ENCODE measurements at places on chromosomes 4 and X.

DNA sequence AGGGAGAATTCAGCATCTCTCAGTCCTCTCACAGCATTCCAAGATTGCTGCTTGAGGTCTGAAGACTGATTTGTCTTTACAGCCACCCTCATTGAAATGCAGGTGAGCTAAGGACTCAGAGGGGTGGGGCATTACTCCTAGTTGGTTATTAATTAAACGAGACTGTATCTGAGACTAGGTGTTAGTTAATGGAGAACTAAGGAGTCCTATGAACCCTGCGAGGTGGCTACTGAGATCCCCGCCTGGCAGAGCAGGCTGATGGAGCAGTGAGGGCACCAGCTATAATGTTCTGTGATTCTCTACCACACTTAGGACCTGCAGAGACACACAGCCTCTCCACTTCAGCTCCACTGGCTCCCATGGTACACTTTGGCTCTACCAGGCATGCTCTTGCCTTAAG is 215.3 kb downstream of the MID1IP1 start:
- DNase-seq: no peak

- DNase-seq: no peak
Observed at GRCh38 chr4:140686796-140687195, 69.4 kb downstream of the TBC1D9 start.

DNA sequence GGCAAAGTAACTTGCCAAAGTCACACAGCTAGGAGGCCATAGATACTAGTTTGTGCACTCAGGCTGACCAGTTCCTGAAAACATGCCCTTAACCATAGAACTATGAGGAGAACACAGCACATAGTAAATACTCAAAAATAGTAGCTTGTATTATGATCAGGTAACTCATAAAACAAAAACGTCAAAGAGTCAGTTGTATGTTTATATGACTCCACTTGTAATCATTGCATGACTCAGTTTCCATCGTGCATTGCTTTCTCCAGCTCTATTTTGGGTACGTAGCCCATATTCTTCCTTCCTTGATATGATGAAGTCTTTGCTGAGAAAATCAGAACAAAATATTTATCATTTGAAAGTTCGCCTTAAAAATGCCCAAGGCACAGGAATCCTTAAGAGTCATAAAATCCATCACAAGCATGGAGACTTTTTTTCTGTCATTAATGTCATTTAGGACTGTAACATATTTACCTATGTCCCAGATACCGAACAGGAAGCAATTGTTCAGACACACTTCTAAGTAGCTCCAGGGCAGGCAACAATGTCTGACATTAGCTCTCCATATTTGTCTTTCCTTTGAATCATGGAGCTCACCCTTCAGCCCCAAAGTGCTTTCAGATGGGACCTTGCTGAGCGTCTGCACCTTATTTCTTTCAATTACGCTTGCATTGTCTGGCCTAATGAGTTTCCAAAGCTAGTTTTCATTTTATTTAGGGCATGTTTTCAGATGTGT is 11.2 kb upstream of the MID1 start:
- DNase-seq: peak; percentile 75

DNA sequence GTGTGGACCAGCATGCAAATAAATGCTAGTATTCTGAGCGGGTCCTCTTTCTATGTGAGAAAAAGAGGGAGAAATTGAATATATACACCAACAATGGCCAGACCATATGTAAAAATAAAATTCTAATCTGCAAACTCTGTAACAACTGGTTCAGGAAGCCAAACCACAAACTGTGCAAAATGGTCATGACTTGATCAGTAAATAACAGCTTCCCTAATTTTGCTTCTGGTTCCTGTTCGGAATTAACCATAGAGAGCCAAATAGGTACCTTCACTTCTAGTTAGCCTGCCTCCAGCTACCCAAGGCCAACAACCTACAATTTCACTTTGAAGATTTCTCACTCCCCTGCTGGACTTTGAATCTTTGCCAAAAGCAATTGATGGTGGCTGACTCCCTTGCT is 1313.2 kb downstream of the ADGRL3 start:
- DNase-seq: no peak

DNA sequence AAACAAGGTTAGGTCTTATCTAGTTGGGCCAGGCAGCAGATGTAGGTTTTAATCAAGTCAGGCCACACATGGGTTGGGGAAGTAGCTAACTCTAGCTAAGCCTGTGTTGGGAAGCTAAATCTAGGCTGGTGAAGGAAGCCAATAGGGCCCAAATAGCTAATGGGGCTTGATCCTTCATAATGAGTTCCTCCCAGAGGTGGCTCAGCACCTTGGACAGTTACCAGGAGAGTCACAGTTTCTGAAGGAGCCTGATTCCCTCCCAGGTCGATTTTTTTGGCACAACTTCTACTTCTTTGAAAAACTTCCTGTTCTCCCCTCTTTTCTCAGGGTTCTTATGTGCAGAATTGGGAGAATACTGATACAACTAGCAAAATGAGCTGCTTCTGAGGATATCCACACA is 242.5 kb upstream of the PRPS2 start:
- peak; percentile 62 for DNase-seq

DNA sequence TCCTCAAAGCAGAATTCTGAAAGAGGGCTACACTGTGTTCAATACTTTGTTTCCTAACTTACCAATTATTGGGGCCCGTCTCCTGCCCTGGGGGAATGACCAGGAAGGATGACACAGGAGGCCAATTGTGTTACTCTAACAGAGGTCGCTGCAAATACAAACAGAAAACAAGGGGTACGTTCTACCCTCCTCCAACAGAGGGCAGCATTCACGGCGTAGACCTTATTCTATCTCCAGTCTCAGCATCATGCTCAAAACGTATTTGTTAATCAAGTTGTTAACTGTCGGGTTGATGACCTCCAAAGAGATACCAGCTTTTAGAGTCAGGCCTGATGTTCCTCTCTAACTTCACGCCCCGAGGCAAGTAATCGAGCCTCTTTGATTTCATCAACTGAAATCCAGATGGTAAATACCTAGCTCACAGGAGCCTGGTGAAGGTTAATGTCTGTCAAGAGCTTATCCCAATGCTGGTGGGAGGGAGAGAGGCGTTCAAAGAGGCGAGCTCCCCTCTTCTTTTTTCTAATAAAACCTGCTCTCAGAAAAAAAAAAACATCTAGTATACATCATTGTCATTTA is 181.0 kb upstream of the KCNIP4 start:
- DNase-seq: peak; percentile 69

- DNase-seq: no peak
Observed at GRCh38 chr4:13830449-13830848, 202.9 kb upstream of the BOD1L1 start.

GRCh38 chr4:7137326-7138200 is 54.8 kb upstream of the SORCS2 start:
- DNase-seq: no peak

DNA sequence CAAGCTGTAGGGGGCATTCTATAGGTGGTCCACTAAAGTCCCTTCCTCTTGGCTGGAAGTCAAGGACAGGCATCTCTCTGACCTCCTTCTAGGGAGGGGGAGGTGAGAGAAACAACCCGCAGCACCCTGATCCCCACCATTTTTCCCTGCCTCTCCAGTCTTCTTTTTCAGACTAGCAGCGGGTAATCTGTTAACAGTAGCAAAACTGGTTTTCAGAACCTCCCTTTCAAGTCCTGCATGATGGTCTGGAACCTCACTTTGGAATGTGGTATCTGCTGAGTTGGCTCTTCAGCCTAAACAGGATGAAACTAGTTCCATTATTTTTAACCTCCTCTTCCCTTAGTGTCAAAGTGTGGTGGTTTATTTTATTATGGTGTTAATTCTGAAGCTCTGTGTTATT is 196.0 kb downstream of the NWD2 start:
- DNase-seq: peak; percentile 30

- DNase-seq: no peak
Observed at GRCh38 chr4:38696697-38697096, 32.7 kb downstream of the KLF3 start.

- peak; percentile 53 for DNase-seq
Observed at GRCh38 chr4:122890147-122890795, 32.1 kb downstream of the NUDT6 start.

DNA sequence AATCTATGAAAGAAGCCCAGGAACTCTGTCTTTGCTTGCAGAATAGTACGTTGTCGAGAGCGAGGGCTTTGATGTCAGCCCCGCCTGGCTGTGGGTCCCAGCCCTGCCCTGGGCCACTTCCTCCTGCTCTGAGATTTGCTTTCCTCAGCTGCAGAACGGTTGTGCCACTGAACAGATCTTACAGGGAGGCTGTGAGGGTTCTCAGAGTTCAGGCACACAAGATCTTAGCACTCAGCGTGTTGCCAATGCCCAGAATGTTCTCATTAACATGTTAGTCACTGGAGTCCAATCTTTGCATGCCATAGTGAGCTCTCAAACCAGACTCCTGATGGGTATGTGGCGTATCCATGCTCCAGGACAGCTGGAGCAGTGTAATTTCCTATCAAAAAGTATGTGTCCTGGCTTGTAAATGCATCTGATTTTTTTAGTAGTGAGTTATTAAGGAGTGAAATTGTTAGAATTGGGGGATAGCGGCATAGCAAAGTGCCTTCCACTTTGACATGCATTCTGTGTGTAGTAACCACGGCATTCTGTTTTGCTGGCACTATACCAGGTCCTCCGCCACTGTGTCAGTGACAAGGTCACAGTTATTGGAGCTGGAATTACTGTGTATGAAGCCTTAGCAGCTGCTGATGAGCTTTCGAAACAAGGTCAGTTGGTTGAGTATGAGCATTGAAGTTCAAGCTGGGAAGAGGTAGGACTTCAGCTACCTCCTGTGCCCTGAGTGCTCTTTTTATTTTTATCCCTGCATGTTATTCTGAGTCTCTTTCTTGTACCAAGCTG is 31.6 kb downstream of the TKTL1 start:
- no peak for DNase-seq

- no peak for DNase-seq
Observed at GRCh38 chr4:129883996-129884395, 788.0 kb downstream of the C4orf33 start.

DNA sequence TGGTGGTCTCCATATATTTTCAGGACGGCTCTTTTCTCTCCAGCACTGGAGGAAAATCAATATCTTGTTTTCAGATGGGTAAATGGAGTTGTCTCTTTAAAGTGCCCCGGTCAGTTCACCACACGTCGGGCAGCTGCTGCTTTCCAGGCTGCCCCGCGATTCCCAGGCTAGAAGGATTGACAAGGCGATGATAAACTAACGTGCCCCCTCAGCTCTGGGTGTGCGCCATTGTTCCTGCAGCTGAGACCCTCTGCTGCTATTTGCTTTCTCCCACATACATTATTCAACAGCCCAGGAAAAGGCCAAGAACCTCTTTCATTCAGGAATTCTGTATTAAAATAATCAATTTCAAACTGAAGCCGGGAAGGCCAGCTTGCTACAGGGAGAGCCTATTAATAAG is 254.5 kb downstream of the SOX3 start:
- DNase-seq: no peak

GRCh38 chr4:2900741-2901140 is 57.1 kb downstream of the ADD1 start:
- DNase-seq: no peak

- no peak for DNase-seq
Observed at GRCh38 chr4:173159791-173160190, 8.8 kb upstream of the GALNT7 start.

DNA sequence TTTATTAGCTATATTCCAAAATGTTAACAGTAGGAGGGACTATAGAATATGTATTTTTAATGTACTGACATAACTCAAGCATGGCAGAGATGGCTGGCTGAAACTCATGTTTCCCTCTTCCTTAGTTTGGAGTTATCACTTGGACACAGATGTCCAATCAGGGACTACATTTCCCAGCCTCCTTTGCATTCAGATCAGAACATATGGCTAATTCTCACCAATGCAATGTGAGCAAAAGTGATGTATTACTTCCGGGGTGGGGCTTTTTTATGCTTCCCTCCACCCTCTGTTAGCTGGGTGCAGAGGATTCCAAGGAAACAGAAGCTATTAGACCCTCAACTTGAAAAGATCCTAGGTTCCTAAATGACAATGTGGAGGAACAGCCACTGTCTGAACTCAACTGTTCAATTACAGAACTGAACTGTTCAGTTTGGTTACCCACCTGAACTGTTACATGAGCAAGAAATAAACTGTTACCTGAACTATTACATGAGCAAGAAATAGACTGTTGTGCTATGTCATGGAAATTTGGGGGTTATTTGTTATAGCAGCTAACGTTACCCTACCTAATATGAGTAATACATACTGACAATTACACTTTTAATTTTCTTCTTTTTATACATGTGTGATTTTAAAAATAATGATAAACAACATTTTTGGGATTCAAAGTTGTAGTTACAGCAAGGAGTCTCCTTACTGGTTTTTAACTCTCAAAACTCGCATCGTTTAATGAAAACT is 29.6 kb upstream of the ERVMER34-1 start:
- peak; percentile 47 for DNase-seq

DNA sequence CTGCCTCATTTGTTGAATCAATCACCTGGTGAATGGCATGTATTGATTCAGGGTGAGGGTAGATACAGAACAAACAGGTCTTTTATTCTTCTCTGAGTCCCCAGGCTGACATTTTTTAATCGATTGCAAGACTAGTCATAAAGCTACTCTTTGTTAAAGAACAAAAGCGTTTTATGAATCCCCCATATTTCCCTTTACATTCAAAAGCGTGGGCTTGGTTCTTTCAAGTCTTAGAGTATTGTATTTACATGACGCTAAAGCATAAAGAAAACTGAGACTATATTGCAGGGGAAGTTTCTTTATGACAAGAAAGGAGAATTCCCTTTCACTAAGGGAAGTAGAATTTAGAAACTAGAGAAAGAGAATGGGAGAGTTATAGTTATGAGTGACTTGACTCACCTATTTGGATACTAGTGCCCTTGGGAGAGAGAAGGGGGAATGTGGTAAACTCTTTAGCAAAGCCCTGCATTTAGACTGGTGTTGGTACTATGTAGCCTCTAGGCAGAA is 69.3 kb upstream of the PDE5A start:
- no peak for DNase-seq

- no peak for DNase-seq
Observed at GRCh38 chr4:159158985-159159384, 56.1 kb downstream of the RAPGEF2 start.

DNA sequence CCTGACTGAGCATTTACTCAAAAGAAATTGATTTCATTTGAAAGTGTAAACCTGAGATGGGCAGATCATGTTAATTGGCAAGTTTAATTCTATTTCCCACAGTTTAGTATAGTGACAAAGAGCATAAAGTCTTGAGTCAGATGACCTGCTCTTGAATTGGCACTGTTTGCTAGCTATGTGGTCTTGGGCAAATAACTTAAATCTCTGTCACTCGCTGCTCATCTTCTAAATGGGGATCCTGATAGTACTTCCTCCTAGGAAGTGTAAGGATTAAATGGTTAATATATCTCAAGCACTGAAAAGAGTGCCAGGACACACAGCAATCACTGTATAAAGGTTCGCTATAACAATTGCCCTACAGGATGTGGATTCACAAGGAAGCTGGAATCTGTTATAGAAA is 242.8 kb upstream of the JADE1 start:
- DNase-seq: peak; percentile 33

GRCh38 chr4:8761167-8761823 is 110.3 kb downstream of the HMX1 start:
- DNase-seq: no peak
